ENCODE measurements at places on chromosomes 2 and 18.

- no peak for DNase-seq
These were observed 1.0 kb upstream of the HOXD12 start for GRCh38 chr2:176098366-176099158.

DNA sequence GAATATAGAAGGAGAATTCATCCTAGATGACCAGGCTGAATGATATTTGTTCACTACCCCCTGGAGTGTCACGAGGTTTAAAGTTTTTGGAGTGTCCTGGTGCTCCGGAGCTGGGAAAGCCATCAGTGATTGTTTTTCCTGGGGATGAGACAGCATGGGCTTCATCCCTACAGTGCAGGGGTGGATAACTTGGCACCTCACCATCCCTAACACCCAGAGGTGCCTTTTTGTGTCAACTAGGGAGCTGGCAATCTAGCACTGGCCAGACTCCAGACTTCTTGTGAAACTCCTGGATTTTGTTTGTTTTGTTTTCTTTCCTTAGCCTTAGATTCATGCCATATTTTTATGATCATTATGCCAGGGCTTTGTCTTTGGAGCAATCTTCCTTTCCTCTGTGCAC, 164.8 kb downstream of the PRKCE start:
- no peak for DNase-seq

DNA sequence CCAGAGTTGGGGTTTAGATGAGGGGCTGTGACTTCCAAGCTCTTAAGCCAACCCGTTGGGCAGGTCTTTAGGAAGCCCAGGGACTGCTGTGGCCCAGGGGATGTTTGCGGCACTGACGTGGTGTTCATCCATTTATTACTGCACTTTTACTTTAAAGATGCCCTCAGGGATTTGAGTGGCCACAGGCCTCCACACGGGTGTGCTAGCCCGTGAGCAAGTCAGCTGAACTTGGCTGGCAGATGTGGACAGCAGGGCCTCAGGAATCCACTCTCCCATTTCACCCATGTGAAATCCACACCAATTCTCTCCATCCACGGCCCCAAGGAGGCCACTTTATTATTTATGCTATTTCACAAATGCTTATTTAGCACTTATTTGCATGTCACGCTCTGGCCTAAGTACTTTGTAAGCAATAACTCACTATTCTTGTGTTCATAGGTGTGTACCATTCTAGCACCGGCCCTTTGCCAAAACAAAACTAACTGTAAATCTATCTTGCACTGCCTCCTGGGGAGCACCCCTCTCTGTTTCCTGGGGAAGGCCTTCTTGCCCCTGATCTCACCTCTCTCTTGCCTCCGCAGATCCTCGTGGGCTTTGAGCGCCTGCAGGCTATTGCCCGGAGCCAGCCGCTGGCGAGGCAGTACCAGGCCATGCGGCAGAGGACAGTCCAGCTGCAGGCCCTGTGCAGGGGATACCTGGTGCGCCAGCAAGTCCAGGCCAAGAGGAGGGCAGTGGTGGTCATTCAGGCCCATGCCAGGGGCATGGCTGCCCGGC, 39.1 kb upstream of the GPR17 start:
- no peak for DNase-seq

DNA sequence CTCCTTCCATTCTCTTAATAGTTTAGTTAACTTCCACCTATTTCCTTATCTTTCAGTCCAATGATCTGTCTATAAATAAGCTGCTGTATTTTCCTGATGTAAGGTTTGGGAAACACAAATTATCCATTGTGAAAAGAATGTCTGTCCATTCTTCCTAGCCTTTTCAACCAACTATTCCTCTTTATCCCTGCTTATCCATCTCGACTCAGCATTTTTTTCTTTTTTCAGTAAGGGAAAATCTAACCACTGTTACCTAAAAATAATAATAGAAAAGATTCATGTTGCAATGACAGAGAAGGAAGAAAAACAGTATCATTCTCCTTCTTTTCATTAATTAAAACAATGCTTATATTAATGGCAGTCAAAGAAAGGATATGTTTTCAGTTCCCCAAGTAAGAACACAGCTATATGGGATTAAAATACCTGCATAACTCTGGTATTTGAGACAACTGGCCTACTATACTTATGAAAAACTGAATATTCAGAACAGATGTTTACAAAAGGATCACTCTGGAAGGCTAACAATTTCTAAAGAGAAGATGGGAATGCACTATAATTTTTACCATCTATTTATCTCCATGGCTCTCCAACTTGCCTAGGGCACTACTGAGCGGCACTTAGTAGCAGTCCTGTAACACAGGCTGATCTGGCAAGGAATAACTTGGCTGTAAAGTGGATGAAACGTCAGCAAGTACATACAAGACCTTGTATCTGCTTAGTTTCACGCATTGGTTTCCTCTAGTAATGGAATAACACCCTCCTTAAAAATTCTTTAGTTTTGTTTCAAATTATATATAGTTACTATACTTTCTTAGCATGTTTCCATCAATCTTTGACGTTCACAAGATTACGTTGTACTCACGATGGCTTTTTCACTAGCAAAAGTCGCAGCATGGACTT, 57.2 kb downstream of the RTTN start:
- no peak for DNase-seq

DNA sequence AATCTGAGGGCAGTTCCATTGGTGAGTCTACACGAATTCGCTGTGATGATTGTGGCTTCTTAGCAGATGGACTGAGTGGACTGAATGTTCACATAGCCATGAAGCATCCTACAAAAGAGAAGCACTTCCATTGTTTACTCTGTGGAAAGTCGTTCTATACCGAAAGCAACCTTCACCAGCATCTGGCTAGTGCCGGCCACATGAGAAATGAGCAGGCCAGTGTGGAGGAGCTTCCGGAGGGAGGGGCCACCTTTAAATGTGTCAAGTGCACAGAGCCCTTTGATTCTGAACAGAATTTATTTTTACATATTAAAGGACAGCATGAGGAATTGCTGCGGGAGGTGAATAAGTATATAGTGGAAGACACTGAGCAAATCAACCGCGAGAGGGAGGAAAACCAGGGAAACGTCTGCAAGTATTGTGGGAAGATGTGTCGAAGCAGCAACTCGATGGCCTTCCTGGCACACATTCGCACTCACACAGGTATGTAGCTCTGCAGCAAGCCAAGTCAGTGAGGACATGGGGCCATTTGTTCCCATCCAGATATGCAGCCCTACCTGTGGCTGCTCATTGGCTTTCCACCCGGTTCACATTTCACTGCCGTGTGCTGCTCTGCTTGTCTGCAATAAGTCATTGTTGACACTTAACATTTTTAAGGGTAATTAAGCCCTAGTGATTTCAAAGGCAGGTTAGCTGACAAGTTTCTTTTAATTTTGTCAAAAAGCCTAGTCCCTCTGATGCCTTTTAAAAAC, 37.7 kb downstream of the ZNF407 start:
- DNase-seq, result no peak
